ENCODE measurements at places on chromosomes 16 and 17.
A peak's percentile ranks its signal among the peaks of the same experiment; 100 is the strongest.

- no peak for DNase-seq
These were observed 9.2 kb downstream of the FSCN2 start for GRCh38 chr17:81537343-81537855.

- no peak for DNase-seq
These were observed 3.4 kb downstream of the RAPGEFL1 start for GRCh38 chr17:40180694-40181093.

DNA sequence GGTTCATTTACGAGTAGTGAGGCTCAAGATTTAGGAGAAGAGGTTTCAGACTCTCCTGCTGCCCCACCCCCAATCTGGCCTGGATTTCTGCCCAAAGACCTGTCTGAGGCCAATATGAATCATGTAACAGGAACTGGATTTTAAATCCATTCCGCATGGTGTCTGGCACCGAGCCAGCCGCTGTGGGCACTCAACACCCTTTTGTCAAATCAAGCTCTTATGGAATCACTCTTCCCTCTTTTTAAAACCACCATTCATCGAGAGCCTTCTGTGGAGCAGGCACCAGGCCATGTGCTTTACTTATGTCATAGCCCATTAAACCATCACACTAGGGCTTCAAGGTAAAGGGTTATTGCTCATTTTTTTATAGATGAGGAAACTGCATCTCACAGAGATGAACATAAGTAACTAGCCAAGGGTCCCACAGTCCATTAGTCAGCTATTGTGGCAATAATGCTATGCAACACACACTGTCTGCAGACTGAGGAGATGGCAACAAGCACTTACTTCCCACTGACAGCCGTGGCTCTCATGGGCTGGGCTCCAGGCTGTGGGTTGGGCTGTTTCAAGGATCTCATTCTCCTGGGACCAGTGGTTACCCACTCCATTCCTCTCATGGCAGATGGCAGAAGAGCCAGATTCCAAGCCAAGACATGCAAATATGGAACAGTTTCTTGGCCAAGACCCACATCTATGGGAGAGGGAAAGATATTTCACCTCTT is 93.6 kb downstream of the WSCD1 start:
- DNase-seq: no peak

GRCh38 chr17:7930841-7931631 is 710 bp downstream of the TRAPPC1 start:
- DNase-seq: peak; percentile 17

DNA sequence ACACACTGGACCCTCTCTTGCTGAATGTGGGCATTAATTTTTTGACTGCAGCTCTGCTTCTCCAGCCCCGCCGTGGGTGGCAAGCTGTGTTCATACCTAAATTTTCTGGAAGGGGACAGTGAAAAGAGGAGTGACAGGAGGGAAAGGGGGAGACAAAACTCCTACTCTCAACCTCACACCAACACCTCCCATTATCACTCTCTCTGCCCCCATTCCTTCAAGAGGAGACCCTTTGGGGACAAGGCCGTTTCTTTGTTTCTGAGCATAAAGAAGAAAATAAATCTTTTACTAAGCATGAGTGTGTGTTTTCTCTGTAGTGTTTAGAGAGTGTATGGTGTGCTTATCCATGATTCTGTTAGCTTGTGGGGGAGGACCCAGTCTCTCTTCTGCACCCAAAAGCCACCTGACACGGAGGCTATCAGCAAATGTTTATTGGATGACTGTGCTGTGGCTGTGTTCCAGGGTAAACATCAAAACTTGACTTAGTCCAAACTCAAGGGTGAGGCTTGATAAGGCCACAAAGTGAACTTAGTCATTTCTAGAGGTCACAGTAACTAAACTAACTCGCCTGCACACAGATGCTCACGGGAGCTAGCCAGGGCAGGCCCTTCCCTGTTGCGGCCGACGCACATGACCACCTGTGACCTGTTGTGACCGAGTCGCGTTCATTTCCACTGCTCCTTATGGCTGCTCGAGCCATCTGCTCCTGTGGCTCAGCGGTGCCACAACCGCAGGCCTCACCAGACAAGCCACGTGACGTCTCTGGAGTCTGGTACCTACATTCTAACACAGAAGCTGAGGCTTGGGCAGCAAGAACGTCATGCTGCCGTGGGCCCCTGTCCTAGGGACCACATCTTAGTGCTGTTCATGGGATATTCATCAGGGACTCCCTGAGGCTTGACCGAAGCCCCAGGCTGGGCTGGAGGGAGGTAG is 9.8 kb upstream of the MED11 start:
- peak; percentile 28 for DNase-seq

DNA sequence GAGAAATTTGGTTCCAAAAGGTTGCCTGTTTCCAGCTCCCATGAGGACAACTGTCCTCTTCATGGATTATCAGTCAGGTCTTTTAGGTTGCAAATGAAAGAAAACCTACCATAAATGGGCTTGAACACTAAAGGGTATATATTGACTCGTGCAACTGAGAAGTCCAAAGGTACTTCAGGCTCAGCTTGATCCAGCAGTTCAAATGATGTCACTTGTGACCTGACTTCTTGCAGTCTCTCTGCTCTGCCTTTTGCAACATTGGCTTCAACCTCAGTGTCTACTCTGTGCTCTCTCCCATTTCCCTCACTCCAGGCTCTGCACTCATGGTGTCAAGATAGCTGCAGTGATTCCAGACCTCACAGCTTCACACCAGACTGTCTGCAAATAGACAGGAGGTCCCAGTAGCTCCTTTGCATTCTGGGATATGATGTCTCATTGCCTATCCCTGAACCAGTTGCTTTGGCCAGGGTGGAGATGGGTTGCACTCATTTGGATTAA is 5.5 kb upstream of the CALB2 start:
- DNase-seq: no peak

DNA sequence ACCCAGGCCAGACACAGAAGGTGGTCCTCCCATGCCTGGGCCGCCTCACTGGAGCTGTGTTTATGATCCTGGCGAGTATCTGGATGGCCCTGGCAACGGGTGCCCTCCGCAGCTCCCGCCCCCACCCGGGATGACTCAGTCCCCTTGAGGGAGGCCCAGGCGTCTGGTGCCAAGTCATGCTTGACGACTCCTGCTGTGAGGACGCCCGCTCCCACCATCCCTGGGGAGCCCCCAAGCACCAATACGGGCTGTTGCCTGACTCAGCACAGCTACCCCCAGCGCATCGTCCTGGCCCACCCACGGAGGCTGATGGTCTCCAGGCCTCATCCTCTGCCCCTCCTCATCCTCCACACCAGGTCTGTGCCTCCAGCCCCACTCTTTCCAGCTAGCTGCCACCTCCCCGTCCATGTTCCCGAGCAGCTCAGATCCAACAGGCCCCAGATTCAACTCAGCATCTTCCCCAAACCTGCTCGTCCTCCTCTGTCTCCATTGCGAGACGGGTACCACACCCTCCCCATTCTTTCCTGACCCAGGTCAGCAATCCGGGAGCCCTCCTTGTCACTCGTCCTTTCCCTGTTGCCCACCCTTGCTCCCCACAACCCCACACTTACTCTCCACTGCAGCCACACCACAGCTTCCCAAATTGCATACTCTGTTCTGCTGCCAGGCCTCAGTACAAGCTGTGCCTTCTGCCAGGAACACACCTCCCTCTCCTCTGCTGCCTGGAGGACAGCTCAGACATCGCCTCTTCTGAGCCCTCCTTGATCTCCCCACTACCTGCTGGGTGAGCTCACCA is 2.6 kb downstream of the CAMKK1 start:
- DNase-seq: peak; percentile 79

- peak; percentile 80 for DNase-seq
These were observed 115.1 kb downstream of the MRTFB start for GRCh38 chr16:14186007-14186794.

GRCh38 chr17:28960256-28961061 is 9.1 kb upstream of the PHF12 start:
- no peak for DNase-seq
